Head of caudate nucleus (tissue), 42 donors: ENCODE measurements at places on chromosomes 16 and 17.
A peak's percentile ranks its signal among the peaks of the same experiment; 100 is the strongest.

DNA sequence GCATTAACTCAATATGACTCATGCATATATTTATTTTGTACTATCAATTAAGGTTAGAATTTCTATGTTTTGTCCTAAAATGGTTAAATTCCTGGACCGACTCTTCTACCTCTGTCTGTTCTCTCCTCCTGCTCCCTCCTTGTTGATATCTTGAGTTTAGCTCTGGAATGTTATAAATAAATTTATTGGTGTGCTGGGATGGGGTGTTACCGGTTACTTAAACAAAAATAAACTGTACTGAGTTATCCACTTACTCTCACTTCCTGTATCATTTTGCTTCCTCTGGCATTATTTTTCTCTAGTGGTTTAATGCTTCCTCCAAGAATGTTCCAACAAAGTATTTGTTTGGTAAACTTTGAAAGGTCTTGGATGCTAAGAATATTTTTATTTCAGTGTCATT lies 120.1 kb downstream of the ABCA8 start:
- DNase-seq: no peak

DNA sequence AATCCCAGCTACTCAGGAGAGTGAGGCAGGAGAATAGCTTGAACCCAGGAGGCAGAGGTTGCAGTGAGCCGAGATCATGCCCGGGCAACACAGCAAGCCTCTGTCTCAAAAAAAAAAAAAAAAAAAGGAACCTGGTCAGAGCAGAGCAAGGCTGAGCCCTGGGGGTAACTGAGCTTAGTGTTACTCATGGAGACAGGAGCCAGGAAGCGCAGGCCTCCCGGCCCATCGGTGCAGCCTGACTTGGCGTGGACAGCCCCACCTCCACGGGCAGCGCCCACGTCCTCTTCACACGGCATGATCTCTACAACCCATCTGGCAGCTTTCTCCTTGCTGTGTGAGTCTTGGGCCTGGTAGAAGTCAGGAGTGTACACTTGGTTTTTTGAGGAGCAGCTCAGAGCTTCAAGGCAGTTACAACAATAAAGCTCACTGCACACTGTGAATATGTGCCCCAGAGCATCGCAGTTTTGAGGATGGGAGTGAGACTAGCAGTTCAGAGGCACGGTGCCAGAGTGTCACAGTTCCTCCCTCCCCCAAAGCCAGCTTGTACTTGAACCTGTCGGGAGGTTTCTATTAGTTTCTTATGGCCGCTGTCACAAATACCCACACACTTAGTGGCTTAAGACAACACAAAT lies 129.9 kb downstream of the RAP1GAP2 start:
- no peak for DNase-seq

DNA sequence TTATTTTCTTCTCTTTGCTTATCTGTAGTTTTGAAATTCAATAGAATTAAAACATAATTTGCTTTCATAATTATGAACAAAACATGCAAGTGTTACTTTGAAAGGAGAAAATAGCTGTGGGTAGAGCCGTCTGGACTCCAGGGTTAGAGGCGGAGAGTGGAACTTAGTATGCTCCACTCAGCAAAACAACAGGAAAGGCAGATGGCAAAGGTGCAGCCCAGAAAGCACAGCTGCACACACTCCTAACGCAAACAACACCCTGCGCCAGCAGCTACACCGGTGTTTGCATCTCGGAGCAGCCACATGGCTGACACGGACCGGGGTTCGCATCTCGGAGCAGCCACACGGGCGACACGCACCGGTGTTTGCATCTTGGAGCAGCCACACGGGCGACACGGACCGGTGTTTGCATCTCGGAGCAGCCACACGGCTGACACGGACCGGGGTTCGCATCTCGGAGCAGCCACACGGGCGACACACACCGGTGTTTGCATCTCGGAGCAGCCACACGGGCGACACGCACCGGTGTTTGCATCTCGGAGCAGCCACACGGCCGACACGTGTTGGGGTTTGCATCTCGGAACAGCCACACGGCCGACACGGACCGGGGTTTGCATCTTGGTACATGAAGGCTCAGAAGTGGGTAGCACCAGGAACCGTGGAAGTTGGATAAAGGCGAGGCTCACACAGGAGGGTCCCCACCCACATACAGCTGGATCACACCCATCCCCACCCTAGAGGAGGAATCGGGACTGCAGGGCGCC lies 12.2 kb upstream of the CAPN15 start:
- no peak for DNase-seq

GRCh38 chr16:75111961-75112733 lies 4.4 kb downstream of the LDHD start:
- DNase-seq: no peak

- DNase-seq: no peak
Measured at GRCh38 chr16:24116989-24117388, 139.1 kb upstream of the CACNG3 start.

- no peak for DNase-seq
Measured at GRCh38 chr17:27862004-27862403, 31.2 kb downstream of the LYRM9 start.

DNA sequence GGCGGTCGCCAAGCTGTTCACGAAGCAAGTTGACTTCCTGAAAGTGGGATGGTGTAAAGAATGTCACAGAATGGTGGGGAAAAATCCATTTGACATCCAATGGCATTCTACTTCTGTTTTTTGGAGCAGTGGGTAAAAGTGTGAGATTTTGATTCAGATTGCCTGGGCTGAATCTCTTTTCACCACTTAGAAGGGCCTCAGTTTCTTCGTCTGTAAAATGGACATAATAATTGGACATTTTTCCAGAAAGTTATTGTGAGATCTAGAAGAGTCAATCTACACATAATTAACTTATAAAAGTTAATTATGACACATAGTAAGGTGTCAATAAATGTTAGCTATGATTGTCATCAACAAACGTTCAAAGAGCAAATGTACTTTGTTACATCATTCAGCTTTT lies 3.0 kb downstream of the KRT40 start:
- no peak for DNase-seq

DNA sequence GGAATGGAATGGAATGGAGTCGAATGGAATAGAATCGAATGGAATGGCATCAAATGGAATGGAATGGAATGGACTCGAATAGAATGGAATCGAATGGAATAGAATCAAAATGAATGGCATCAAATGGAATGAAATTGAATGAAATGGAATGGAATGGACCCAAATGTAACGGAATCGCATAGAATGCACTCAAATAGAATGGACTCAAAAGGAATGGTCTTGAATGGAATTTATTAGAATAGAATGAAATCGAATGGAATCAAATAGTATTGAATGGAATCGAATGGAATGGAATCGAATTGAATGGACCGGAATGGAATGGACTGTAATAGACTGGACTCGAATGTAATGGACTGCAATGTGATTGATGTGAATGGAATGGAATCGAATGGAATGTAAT lies 501.4 kb upstream of the WSB1 start:
- no peak for DNase-seq

GRCh38 chr16:54422159-54422558 lies 135.6 kb upstream of the IRX3 start:
- no peak for DNase-seq

DNA sequence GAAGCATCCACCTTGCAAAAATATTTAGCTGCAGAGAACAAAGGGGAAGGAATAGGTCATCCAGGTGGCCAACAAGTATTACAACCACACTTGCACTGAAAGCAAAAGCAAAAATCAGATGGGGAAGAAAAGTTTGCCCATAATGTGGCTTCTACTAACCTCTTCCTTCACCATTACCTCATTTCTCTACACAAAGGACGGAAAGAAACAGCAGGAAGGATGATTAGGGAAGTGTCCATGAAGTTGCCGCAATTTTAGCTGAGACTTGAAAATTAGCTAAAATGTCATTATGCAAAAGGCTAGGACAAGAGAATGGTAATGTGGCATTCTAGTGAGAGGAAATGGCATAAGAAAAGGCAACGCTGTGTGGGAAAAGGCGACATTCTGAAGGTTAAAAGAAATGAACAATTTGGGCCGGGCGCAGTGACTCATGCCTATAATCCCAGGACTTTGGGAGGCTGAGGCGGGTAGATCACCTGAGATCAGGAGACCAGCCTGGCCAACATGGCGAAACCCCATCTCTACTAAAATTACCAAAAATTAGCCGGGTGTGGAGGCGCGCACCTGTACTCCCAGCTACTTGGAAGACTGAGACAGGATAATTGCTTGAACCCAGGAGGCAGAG lies 13.7 kb downstream of the KANSL1 start:
- DNase-seq: no peak

GRCh38 chr17:66549731-66550207 lies 247.4 kb downstream of the PRKCA start:
- no peak for DNase-seq

DNA sequence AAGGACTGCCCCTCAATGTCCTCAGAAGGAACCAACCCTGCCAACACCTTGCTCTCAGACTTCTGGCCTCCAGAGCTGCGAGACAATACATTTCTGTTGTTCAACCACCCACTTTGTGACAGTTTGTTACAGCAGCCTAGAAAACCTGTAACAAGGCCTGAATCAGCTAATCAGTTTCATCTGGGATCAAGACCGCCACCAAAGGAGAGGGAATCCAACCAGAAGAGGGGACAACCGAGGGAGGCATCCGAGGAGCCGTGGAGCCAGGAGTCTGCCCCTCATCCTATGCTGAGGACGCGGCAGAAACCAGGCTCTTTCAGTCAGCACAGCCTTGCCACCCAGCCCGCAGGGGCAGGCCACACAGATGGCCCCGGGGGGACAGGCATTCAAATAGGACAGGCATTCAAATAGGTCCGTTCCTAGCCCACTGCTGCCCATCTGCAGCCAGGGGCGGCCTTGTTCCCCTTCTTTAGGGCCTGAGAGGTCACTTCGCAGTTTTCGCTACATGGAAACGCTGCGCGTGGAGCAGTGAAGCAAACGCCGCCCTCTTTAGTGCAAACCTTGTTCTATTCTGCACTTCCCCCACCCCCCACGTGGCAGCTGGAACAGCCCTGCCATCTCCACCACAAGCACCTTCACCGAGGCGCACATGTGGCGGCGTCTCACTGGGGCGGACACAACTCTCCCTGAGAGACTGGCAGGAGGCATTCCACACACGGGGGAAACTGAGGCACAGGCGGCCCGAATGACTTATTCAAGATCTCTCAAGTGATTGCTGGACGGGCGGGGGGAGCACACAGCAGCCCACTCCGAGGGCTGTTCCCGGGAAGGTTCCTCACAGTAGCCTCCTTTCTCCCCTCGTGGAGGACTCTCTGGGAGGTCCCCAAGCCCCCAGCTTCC lies 26.7 kb downstream of the FA2H start:
- DNase-seq: peak; percentile 68

DNA sequence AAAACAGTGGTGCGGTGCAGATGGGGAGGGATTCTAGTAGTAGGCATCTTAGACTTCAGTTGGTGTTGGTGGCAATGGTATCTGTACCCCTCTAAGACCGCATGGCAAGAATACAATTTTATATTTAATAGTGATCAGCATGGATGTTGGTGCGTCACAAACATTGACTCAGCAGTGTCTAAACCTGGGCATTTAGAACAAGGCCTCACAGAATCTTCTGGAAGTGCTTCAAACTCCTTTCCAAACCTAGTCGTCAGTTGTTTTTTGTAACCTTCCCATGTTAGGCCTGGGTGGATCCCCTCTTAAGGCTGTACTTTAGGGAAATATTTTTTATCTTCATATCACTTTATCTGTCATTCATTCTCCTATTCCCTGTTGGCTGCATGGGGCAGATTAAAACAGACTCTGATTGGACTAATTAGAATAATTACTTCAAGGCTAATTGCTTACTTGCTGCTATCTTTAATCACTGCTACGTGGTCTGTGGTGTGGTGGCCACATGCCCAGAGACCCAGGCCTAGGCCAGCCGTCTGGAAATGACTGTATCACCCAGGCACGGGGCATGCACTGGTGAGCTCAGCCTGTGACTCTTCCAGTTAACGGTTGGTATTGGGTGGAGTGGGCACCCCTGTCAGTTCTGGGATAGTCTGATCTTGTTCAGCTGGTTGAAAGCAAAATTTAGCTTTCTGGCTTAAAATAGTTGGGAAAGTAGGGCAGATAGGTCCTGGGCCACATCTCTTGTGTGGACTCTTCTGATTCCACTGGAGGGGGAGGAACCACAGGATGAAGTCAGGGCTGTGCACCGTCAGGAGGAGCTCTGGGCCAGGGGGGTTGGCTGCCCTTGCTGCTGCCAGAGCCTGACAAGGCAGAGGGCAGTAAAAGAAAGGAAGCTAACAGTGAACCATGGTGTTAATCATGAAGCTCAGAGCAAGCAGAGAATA lies 4.5 kb downstream of the ALKBH5 start:
- peak; percentile 18 for DNase-seq

DNA sequence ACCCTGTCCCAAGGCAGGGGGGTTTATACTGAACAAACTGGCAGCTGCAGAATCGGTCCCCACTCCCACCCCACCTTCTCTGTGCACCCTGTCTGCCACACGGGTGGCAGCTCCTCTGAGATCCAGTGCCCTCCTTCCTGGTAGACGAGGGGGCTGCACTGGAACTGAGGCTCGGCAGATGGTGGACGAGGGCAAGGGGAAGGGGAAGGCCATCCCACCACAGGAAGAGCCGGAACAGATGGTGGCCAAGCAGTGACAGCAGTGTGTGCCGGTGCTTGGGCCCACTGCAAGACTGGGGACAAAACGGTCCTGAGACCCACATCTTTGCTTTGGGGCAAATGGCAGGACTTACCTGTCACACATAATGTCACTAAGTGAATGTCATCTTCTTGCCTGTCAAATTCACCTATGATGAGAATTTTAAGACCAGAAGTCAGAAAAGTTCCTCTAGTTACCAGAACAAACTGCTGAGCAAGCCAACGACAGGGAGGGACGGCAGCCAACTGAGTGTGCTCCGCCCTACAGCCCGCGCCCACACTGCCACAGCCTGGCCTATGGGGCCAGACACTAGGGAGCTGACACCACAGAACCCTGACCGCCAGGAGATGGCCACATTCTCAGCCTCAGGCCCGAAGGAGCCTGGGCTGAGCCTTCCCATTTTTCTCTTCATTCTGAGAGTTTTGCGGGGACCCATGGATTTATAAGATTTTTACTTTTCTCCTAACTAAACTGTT lies 14.4 kb downstream of the NTAN1 start:
- peak; percentile 75 for DNase-seq

GRCh38 chr17:49896860-49897259 lies 49.0 kb upstream of the TAC4 start:
- DNase-seq: no peak

- DNase-seq: no peak
Measured at GRCh38 chr17:8002721-8003593, 542 bp downstream of the GUCY2D start.

DNA sequence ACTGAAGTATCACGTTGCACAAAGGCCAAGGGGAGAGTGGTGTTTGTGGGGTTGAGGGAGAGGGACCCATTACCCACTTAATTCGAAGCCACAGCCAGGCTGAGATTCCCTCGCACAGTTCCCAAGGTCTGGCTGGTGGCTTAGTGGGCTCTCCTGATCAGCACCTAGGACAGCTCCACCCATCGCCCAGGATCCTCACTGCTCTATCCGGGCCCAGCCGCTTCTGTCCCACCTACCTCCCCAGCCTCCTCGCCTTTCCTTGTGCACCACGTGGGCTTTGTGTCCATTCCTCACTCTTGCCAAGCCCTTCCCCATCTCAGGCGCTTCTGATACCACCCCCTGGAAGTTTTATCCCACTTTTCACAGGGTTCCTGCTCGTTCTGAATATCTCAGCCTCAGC lies 163.5 kb downstream of the CCT6B start:
- no peak for DNase-seq

GRCh38 chr16:77433146-77433545 lies 1.7 kb downstream of the ADAMTS18 start:
- DNase-seq: no peak

- peak; percentile 74 for DNase-seq
Measured at GRCh38 chr17:7237761-7238419, 1.4 kb downstream of the PHF23 start.

- DNase-seq: no peak
Measured at GRCh38 chr16:27745348-27745747, 195.4 kb downstream of the KATNIP start.

- no peak for DNase-seq
Measured at GRCh38 chr17:73532421-73532901, 111.8 kb downstream of the SDK2 start.
